ENCODE measurements at places on chromosomes 5 and 9. TPM values are rescaled to one million over a fixed set of nuclear protein-coding genes. Genes with fewer than 3 reads are reported as not detected.

DNA sequence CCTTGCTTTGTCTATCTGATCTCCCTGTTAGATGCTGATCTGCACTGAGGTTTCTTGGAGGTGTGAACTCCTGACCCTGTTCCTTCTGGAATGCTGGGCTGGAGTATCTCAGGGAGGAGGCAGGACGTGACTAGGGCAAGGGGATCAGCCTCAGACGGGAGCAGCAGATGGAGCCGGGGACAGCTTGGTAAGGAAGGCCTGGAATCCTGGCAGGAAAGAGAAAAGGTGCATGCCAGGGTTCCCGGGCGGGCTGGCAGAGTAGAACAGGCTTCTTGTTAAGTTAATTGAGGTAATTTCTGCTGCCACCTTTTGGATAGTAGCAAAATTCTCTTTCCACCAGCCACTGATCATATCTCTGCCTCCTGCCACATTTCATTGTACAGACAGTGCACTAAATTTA lies 180.9 kb downstream of the ZNF462 start:
- no peak overlapping the region for H3K4me3 ChIP-seq
- H3K4me1 ChIP-seq: no peaks in the 10 kb centered on the region
- no peak for DNase-seq

DNA sequence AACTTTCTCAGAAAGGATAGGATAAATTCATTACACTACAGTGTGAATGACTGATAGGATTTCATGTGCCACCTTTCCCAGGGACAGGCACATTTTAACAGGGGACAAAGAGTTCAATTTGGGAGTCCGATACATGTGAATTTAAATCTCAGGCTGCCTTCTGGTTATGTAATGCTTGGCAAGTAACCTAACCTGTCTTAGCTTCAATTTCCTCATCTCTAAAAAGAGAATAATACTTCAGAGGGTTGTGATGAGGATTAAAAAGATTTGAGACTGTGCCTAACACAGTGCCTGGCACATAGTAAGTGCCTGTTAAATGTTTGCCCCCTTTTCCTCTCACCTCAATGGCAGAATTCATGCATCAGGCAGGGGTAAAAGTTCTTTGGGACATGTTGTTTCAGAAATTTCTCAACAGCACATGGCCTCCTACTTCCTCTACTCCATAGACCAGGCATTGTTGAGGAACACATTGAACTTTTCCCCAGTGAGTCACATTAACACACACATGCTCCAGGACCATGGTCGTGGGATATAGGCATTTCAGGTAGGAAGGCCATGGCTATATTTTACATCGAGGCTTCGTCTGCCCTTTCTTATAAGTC lies 94.6 kb upstream of the EGFLAM start:
- H3K27me3 ChIP-seq: peaks cover 9% of the 10 kb centered on the region
- no peak overlapping the region for H3K27ac ChIP-seq
- DNase-seq: no peak

The GLDC gene
- 15.2 TPM for total RNA-seq

The GDA gene
- total RNA-seq: not detected

The OBP2B gene
- not detected for total RNA-seq

All from natural killer cell treated with Interleukin-12 subunit alpha and Interleukin-12 subunit beta and Interleukin-15 and Interleukin-18, amount 100 ng/mL, for 72 hours (primary cell).